GM13976 (cell line): ENCODE measurements at places on chromosomes 4 and X.
A peak's percentile ranks its signal among the peaks of the same experiment; 100 is the strongest.

DNA sequence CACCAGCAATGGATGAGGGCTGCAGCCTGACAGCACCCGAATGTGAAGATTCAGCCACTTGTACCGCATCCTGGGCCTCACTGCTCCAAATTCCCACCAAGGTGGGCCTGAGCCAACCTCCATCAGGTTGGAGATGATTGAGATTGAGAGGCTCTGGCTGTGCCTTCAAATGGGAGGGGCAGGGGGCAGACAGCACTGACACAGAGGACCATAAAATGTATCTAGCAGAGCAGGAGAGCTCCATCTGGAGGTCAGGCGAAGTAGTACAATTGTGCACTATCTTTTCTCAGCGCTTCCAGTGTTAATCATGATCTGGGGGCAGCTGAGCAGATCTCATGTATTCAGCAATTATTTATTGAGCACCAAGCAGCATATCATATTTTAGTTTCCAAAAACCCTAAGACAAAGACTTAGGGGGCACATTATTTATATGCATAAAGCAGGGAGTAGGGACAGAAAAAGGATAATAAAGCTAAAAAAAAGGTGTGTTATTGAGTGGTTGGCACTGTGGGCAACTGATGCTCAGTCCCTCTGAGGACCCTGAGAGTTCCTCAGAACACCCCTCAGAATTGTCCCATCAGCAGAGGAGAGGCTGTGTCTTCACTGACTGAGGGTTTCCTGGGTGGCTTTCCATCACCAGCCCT lies 31.6 kb upstream of the C1QTNF7 start:
- peak; percentile 40 for DNase-seq

- no peak for DNase-seq
These were observed 659.8 kb upstream of the EPHA5 start for GRCh38 chr4:66330125-66330524.

DNA sequence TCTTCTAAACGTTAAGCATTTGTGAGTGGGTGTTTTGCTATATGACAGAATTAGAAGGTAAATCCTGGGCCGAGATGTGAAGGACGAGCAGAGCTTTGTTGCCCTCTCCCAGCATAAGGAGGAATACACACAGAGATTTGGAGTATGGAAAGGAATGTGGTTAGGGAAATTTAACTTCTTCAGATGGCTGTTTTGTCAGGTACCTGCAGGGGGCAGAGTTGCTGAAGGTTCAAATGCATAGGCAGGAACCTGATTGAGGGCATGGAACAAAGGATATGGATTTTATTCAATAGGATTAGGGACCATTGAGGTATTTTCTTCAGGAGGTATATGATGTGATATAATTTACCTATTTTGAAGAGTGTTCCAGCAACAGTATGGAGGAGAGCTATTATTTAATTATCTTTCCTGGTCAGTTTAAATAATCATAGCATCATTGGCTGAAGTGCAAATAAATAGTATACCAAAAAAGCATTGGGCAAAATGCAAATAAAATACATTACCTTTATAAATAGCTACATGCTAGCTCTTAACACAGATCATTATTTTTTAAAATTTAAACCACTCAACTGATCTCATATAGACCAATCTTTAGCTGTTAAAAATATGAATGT lies 143.6 kb downstream of the SLIT2 start:
- DNase-seq, result no peak

- DNase-seq, result no peak
These were observed 753.5 kb upstream of the PABPC4L start for GRCh38 chr4:134955059-134955458.

DNA sequence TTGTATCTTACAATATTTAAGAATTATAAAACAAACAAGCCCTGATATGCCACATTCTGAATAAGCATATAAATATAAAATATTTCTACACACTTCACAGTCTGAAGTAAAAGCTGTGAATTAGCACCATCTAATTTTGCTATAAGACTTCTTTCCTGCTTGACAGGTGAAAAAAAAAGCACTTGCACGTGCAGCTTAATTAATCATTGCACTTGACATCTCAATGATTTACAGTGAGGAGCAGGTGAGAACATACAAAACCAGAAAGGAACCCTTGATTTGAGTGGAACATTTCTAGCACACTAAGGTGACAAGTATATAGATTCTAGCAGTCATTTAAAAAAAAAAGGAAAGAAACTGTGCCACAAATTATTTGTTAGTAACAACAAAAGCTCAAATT lies 47.9 kb downstream of the CHIC2 start:
- no peak for DNase-seq

DNA sequence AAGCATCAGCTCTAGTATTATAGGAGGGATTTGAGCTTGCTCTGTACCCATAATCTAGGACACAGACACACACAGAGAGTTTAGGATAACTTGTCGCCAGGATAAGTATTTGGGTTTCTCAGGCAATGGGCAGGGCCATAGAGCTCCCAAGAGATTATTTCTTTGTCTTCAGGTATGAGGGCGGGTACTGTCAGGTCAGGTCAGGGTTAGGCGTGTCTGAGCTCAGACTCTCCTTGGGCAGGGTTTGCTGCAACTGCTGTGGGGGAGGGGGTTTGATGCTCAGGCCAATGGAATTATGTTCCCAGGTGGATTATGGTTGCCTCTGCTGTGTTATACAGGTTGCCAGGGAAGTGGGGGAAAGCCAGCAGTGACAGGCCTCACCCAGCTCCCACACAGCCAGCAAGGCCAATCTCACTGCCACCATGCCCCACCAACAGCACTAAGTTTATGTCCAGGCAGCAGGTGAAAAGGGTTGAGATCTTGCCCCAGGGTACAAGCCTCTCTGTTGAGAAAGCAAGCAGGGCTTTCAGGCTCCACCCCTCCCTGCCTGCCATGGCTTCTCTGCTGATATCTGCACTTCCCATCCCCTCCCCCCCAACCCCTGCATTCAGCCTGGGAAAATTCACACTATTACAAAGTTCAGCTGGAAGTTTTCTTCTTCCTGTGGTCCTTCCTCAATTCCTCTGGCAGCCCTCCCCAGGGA lies 101.3 kb downstream of the RRAGB start:
- no peak for DNase-seq

DNA sequence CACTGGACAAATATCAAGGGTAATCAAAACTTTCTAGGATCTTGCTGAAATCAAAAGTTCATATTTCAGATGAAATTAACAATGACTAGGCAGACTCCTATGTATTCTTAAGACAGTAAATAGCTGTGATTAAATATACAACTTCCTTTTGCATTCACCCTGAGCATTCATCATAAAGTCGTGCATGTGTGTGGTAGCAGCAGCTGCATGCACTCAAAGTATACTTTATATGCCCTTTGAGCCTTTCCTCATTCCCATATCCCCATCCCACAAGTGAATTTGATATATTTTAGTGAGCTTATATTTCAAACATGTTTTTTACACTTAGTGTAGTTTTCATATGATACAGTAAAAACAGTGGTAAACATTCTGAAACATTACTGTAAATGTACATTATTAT lies 959.0 kb downstream of the C4orf33 start:
- no peak for DNase-seq

- no peak for DNase-seq
These were observed 239.6 kb upstream of the FSTL5 start for GRCh38 chr4:162403419-162403818.

DNA sequence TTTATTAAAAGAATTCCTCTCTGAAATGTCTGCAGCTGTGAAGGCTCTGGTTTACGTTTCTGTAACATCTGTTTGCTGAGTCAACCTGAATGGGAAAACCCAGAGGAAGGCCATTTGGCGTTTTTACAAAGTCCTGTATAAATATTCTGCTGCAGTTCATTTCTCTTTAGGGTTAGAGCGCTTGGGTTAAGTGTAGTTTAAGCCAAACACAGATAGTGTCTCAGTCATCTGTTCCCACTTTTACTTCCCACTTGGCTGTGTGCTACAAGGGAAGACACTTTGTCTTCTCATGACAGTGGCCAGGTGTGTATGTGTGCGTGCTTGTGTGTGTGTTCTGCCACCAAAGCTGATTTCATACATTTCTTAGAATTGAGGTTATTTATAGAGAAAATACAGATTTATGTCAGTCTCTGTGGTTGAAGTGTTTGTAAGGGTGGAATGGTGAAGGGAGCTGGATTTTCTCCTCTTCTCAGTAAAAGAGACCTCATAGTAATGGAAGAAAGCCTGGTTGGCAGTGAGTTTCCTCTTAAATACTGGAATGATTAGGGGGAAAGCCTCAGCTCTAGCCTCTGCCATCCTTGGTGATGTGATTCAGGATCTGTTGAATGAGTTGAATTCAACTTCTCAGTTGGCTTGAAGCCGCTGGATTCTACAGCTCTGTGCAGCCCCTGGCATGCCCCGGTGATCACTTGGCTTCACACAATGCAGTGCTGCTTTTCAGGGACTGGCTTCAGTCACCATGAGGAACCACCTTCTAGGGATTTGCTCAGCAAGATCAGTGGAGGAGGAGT lies 50.6 kb downstream of the JADE1 start:
- DNase-seq, result peak; percentile 30

- no peak for DNase-seq
These were observed 2345.6 kb downstream of the PCDH7 start for GRCh38 chr4:33065749-33066148.

DNA sequence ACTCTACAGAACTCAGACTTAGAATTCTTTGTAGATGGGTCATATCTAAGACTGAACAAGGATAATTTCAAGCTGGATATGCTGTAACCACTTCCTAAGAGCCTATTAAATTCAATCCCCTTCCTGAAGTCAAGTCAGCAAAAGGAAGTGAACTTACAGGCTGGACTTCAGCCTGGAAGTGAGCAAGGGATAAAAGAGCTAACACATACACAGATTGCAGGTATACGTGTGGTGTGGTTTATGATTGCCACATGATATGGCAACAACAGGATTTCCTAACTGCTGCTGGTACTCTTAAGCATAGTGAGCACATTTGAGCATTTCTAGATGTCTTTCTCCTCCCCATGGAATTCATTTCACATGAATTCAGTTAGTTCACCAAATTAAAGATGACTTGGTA lies 38.2 kb upstream of the UXT start:
- no peak for DNase-seq

DNA sequence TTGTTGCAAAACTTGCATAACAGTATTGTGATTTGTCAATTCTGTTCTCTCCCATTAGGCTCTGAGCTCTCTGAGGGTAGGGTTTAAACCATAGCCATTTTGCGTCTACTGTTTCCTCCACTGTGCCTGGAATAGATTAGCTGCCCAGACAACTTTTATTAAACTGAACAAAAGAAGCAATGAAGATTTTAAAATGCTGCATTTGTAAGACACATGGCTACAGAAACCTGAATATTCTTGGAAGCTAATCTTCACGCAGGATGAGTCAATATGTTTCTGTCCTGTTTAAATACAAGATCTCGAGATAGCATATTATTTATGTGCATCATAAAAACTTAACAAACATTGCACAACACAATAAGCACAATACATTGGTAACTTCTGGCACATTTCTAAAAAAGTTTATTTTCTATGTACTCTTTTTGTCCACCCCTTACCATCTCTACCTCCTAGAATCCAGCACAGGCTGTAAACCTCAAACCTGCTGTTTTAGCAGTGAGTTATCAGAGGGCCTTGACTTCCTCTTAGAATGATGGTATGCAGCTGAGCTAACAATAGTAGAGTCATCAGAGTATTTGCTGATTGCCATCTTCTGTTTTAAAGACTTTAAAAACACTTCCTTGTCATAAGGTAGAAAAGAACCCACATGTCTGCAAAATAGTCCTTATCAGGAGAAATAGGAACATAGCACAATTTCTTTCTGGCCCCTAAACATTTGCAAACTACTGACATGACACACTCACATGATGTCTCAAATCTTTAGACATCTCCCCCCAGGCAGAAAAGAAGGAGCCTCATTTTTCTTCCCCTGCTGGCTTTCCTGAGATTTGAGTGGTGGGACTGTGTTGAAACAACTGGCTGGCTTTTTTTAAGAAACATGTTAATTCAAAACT lies 10.6 kb upstream of the CCNG2 start:
- DNase-seq, result no peak

GRCh38 chrX:13764765-13765164 lies 30.2 kb downstream of the OFD1 start:
- DNase-seq, result no peak

DNA sequence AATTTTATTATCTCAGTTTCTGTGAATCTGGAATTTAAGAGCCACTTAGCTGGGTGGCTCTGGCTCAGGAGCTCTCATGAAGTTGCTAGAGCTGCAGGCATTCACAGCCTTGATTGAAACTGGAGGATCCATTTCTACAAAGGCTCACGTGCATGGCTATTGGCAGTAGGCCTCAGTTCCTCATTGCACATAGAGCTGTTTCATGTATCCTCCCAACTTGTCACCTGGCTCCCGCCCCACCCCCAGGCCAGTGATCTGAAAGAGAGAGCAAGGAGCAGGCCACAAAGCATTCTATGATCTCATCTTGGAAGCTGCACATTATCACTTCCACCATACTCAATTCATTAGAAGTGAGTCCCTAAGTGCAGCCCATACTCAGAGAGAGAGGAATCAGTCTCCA lies 18.5 kb upstream of the AP1AR start:
- DNase-seq, result no peak

DNA sequence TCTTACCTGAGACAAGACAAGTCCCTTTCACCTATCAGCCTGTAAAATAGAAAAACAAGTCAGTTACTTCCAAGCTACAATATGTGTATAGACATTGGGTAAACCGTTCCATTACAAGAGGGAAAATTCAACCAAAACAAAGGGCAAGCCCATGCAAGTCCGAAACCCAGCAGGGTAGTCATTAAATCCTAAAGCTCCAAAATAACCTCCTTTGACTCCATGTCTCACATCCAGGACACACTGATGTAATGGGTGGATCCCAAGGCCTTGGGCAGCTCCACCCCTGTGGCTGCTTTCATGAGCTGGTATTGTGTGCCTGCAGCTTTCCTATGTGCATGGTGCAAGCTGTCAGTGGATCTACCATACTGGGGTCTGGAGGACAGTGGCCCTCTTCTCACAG lies 14.7 kb upstream of the FAM47B start:
- no peak for DNase-seq

DNA sequence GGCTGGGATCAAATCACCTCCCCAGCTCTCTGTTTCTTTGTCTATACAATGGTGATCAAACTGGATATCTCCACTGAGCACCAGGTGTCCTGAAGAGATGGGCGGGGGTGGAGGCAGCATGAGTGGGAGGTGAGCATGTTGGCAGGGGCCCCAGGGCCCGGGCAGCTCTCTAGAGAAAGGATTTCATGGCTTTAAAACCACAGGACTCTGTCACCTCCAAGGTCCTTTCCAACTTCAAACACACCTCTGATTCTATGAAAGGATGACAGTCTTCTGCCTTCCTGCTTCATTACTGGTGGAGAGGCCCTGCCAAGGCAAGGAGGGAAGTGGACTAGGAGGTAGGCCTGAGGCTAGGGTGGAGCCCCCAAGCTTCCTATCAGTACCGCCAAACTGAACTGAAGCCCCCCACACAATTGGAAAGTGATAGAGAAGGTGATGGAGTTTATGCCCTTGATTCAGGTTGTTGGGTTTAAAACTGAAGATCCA lies 38.6 kb downstream of the TRIM2 start:
- no peak for DNase-seq

GRCh38 chr4:173226401-173226888 lies 57.8 kb downstream of the GALNT7 start:
- no peak for DNase-seq

- no peak for DNase-seq
These were observed 1333.7 kb upstream of the DIAPH2 start for GRCh38 chrX:95350774-95351488.

- no peak for DNase-seq
These were observed 187.6 kb downstream of the CBR4 start for GRCh38 chr4:168822481-168822880.

- no peak for DNase-seq
These were observed 202.2 kb downstream of the QDPR start for GRCh38 chr4:17309567-17310268.
